ENCODE measurements at places on chromosomes 6 and 20.
A peak's percentile ranks its signal among the peaks of the same experiment; 100 is the strongest.

- no peak for DNase-seq
Observed at GRCh38 chr6:130893277-130893676, 66.1 kb downstream of the SMLR1 start.

DNA sequence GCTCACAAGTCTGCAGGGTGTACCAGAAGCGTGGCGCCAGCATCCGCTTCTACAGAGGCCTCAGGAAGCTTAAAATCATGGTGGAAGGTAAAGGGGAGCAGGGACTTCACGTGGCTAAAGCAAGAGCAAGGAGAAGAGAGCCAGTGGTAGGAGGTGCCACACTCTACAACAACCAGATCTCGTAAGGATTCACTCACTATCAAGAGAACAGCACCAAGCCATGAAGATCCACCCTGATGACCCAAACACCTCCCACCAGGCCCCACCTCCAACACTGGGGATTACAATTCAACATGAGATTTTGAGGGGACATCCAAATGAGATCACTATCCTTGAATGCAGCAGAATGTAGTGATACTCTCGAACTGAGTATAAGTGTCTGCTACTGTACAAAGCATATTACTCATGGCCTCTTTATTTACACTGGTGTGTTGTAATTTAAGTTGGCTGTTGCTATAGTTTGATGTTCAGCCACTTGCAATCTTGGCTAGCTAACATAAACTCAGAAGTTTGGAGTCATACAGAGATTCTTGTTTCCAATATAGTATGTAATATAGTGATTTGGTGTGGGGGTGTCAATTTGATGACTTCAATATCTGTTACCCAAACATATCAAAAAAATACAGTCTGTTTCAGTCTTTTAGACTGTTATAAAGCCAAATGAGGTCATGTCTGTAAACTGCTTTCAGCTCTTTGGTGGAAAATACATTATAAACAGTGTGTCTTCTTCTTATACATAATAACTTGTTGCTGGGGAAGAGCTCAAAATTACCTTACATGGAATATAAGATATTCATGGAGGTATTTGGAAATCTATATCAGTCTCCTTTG is 39.4 kb upstream of the MYLIP start:
- no peak for DNase-seq

DNA sequence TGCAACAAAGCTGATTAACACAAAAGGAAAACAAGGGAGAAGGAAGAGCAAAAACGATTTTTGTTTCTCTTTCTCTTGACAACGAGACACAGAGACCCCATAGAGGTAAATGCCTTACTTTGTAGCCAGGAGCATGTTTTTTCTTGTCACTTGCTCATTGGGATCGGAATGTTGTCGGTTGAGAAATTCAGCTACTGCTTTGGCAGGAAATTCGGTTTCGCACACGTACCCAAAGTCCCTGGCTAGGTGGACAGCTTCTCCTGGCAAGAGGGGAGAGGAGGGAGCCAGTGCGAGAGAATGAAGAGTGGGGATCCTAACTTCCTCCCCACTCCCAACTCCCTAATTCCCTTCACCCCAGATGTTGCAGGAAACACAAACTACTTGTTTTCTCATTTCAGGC is 14.5 kb downstream of the TFAP2A start:
- no peak for DNase-seq

DNA sequence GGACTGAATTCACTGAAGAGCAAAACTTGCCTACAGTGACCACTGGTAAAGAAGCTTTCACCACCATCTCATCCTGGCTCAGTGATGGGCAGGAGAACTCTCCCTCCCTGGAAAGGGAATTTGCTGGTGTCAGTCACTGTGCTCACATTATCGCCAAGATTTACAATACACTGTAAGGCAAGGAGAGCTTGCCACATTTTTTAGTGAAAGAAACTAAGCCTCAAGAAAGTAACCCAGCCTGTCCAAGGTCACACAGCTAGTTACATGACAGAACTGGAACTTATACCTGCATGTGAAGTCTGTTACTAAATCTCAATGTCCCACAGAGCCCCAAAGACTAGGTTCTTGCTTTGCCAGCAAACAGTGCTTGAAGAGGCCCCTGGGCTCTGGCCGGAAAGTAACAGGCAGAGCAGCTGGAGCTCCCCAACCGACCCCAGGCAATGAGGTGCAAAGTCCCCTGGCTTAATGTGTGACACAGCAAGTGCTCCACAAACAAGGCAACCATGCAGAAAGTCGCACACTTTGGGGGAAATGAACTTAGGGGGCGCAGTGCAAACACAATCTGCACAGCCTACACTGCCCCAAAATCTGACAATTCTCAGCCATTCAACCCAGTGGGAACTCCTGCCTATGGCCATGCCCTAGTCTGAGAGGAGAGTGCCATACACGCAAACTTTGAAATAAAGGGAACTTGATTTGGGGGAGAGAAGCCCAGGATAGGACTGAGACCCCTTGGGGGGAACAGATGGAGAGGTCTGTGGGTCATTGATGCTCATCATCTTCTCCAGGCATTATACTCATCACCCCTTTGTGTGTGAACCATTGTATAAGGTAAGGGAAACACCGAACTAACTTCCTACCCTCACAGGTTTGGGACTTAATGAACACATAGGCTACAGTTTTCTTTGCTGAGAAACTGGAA is 1.9 kb downstream of the BCL2L1 start:
- DNase-seq, result peak; percentile 31

DNA sequence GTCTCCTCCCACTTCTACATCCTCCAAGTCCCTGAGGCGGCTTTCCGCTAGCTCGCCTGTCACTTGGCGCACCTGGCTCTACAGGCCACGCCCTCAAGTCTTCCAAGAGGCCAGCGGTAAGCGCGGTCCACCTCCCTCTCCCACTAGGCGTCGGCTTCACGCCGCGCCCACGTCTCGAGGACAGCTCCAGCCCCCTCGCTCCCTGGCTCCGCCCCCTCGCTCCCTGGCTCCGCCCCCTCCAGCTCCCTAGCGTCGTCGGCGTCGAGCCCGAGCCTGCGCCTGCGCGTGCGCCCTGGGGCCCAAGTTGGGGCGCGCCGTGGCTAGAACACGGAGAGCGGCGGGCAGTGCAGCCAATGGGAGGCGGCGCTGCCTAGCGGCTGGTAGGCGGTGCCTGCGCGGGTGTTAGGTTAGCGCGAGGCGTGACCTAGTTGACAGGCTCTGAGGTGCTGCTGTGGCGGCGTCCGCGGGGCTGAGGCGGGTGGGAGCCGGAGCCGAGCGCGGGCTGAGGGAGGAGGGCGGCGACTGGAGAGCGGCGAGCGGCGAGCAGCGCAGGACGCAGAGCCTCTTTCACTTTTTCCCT is at the start of gene MACROD2:
Gene MACROD2, plus strand, starts transcription at position 431 of the 580 bp plus-strand sequence.
- peak; percentile 91 for DNase-seq

GRCh38 chr20:18739751-18740166 is 73.8 kb upstream of the SCP2D1 start:
- peak; percentile 27 for DNase-seq

DNA sequence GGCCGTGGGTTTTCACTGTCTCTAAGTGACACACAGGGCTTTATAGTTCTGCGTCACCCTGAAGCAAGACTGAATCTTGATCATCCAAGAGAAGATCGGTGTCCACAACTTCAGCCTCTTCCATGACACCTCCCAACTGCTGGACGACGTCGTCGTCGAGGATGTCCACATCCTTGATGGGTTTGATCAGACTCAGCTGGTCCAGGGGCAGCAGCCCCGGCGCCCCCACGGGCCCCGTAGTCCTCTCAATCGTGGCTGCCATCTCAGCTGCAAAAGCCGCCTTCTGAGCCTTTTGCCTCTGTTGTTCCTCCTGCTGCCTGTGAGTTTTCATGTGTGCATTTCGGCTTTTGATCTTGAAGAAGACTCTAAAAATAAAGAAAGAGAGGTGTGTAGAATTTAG is 10.6 kb upstream of the MRPS10 start:
- DNase-seq, result no peak

- DNase-seq, result no peak
Observed at GRCh38 chr6:123830120-123830519, 26.5 kb downstream of the NKAIN2 start.

- DNase-seq, result no peak
Observed at GRCh38 chr6:154463573-154464419, 46.7 kb downstream of the CNKSR3 start.

GRCh38 chr6:13478525-13478966 is 8.9 kb downstream of the GFOD1 start:
- no peak for DNase-seq

GRCh38 chr6:108277831-108278230 is 17.0 kb upstream of the SNX3 start:
- peak; percentile 72 for DNase-seq

- peak; percentile 62 for DNase-seq
Observed at GRCh38 chr6:159692303-159693127, 526 bp downstream of the SOD2 start.

- DNase-seq, result no peak
Observed at GRCh38 chr6:16651871-16652270, 109.4 kb downstream of the ATXN1 start.

- DNase-seq, result peak; percentile 42
Observed at GRCh38 chr6:12598919-12599318, 117.6 kb upstream of the PHACTR1 start.

GRCh38 chr6:43986177-43986825 is 141.0 kb downstream of the MRPL14 start:
- DNase-seq, result no peak

- DNase-seq, result no peak
Observed at GRCh38 chr6:53943395-53943794, 148.6 kb downstream of the LRRC1 start.

- DNase-seq, result no peak
Observed at GRCh38 chr6:132659082-132659481, at the start of gene TAAR1. TSS of gene TAAR1 (minus strand) at chr6:132659182. CDS start at chr6:132646003, 13,179 bp downstream.
